ENCODE measurements at places on chromosomes 16 and 17.
A peak's percentile ranks its signal among the peaks of the same experiment; 100 is the strongest.

GRCh38 chr16:84136331-84137125, 8.4 kb downstream of the HSDL1 start:
- peak; percentile 47 for DNase-seq

GRCh38 chr16:83958137-83958845, 5.3 kb downstream of the OSGIN1 start:
- no peak for DNase-seq

GRCh38 chr17:68509141-68510057, 2.8 kb upstream of the PRKAR1A start:
- DNase-seq, result no peak

DNA sequence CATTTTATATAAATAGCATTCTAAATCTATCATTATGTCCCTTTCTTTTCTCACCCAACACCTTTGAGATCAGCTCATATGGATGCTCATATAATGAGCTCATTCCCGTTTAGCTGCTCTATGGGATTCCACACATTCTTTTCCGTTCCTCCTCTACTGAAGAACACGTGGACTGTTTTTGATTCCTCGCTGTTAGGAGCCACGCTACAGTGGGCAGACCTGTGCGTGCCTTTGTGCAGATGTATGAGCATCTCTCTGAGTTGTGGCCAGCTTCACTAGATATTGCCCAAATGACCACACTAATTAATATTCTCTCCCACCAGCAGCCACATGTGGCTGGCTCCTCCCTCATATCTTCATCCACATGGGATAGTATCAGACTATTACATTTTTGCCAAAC, 6.0 kb upstream of the TNFRSF13B start:
- DNase-seq, result peak; percentile 82

- peak; percentile 32 for DNase-seq
Observed at GRCh38 chr17:2337544-2338314, 428 bp downstream of the SGSM2 start.

DNA sequence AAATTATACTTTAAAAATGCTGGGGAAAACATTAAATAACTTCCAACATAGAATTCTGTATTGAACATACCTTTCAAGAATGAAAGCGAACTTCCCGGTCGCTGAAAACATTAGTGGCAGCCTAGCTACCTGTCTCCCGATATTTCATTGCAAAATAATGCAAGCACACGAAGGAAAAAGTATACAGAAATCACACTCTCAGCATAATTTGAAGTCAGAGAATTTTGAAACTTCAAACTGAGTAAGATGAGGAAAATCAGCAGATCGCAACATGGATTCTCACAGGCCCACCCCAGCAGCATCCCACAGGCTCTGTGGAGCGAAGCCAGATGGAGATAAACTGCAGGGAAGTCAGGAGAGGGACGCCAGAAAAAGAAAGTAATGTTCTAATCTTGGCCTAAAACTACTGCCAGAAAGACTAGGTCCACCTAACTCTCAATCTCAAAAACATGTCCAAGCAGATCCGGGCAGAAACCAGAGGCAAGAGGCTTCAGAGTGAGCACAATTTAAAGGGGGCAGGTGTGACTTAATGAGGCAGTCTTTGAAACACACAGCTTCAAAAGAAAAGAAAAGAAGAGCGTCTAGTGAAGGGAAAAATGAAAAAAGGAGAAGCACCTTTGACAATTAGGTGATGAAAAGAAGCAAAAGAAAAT, 4.8 kb upstream of the GOSR1 start:
- DNase-seq, result no peak

- DNase-seq, result no peak
Observed at GRCh38 chr17:56978441-56979090, 635 bp downstream of the SCPEP1 start.

DNA sequence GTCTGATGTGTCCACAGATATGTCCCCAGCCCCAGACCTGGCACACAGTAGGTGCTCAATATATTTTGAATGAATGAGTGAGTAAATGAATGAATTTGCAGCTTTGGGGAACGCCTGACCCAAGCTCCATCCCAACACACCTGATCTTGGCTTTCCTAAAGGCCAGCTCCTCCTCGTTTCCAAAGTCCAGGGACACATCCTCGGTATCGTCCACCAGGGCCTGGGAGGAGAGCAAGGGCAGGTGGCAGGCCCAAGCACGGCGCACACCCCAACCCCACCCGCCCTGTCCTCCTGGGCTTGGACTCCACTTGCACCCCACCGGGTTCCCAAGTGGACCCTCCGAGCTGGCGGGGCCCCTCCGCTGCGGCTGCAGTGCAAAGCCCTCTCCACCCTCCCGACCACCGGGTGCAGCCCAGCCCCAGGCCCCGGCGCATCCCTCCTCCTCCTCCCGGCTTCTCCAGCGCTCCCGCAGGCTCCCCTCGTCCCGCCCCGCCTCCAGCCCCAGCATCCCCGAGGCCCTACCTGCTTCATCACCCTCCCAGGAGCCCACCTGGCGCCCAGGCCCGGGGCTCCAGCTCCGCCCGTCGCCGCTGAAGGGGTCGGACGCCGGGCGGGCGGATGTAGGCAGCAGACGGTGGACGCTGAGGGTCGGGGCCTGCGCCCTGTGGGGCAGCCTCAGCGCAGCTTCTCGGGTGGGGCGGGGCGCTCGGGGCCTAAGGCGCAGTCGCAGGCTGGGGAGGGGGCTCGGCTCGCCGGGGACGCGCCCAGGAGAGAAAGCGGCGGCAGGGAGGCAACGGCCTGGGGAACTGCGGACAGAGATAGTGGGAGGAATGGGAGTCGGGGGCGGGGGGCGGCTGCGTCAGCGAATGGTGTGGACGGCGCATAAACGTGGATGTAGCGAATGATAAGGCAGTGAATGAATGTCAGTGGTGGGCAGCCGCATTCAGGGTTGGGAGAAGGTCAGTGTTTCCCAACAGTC, at the start of gene TVP23A:
Gene TVP23A, minus strand, starts transcription at position 832 of the 979 bp plus-strand sequence. Its CDS starts 301 bp downstream, at position 531.
- peak; percentile 4 for DNase-seq

DNA sequence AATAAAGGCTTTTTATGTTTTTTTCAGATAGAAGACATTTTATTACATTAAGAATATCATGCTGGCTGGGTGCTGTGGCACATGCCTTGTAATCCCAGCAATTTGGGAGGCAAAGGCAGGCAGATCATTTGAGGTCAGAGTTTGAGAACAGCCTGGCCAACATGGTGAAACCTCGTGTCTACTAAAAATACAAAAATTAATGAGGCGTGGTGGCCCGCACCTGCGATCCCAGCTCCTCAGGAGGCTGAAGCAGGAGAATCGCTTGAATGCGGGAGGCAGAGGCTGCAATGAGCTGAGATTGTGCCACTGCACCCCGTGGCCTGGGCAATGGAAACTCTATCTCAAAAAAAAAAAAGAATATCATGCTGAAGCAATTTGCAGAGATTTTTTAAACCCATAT, 29.1 kb upstream of the HAPSTR1 start:
- no peak for DNase-seq

DNA sequence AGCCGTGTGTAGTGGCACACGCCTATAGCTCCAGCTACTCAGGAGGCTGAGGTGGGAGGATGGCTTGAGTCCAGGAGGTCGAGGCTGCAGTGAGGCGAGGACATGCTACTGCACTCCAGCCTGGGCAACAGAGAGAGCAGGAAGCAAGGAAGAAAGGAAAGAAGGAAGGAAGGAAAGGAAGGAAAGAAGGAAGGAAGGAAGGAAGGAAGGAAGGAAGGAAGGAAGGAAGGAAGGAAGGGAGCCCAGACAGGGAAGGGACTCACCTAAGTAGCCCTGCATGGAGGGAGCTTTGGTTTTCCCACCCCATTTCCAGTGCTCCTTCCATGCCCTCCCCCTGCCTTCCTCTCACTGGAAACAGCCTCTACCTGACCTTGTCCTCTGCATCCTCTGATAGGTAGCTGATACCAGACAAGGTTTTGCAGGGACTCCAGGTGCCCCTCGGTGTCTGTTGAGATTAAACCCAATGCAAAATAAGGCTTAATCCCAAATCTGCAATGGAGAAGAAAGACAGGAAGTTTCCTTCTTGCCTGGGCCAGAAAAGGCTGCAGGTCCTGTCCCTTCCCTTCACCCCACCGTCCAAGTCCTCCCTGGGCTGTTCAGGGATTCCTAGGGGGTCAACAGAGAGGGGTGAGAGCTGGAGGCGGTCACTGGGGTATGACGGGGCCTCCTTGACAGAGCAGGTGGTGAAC, 21.5 kb upstream of the CA4 start:
- DNase-seq, result no peak

- DNase-seq, result no peak
Observed at GRCh38 chr16:63067141-63067540, 1030.9 kb upstream of the CDH8 start.

DNA sequence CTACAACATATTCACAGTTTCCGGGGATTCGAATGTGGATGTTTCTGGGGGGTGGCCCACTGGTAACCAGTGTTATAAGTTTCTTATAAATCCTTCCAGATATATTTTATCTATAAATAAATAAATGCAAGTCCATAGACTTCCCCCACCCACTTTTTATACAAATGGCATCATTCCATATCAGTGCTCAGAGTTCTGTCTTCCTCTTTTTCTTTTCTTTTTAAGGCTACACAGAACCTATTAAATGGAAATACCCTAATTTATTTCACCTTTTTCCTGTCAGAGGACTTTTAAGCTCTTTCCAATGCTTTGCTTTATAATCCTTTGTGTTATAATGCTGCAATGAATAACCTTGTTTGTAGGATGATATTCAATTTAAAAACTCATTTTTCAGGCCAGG, 3.8 kb downstream of the LGALS9 start:
- no peak for DNase-seq

DNA sequence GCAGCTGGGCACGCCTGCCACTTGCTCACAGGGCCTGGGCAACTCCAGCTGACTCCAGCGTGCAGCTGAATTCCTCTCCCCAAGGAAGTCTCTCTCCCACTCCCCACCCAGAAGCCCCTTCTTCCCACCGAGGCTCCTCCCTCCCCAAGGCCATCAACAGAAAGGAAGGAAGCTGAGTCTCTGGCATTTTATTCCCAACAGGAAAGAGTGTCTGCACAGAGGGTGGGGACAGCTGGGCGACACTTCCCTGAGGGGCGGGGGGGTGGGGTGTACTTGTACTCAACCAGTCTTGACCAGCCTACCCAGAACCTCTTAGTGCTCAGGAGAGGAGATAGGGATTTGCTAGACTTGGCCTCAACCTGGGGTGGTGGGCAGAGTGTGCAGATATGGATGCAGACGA, at the start of gene EXOC3L1:
Gene EXOC3L1, minus strand, starts transcription at position 96 of the 400 bp plus-strand sequence. CDS start 460 bp downstream, outside the sequence.
- DNase-seq, result no peak

DNA sequence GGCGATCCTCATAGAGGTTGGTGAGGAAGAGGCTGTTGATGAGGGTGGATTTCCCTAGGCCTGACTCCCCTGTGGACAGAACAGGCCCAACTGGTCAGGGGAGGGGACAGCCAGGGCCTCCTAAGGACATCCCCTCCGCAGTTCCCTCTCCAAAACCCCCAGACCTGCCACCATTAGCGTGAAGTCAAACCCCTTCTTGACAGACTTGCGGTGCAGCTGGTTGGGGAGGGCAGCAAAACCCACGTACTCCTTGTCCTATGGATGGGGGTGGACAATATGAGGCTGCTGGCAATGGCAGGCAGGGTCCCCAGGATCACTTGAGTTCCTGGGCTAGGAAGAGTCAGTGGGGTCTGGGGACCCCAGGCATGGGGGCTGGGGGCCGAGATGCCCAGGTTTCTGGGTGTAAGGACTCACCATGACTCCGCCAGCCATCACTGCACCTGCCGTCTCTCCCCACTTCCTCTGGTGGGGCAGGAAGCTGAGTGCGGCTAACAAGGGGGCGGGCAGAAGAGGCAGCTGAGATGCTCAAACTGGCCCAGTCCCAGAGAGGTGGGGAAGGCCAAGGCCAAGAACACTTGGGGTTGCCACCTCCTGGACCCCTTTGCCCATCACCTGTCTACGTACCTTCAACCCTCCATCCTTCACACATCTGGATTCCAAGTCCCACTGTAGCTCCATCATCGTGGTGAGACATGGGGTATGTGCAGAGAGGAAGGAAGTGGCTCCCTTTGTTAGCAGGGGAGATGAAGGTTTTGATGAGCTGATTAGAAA, at the start of gene SEPTIN1:
Gene SEPTIN1, minus strand, starts transcription at position 451 of the 771 bp plus-strand sequence. Its CDS starts 19 bp downstream, at position 432.
- DNase-seq, result no peak

- no peak for DNase-seq
Observed at GRCh38 chr17:40150276-40150675, 9.9 kb downstream of the CASC3 start.

Data from astrocyte (in vitro differentiated cells and primary cell).